ENCODE measurements at places on chromosomes 1 and 21.

DNA sequence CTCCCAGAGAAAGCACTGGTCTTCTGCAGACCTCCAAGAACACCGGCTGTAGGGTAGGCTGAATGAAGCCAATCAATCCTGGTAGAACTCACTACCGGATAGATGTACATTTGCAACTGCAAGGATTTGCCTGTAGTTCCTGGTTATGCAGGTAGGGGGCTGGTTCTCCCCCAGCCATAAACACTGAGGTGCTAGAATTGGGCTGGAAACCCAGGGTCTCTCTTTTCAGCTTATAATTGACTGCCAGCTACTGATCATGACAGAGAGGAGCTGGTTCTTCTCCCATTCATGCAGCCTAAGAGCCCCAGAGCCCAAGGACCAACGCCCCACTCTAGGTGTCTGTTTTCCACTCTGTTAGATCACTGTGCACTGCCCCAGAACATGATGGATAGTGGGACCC lies 21.5 kb upstream of the MTARC2 start:
- DNase-seq = no peak

DNA sequence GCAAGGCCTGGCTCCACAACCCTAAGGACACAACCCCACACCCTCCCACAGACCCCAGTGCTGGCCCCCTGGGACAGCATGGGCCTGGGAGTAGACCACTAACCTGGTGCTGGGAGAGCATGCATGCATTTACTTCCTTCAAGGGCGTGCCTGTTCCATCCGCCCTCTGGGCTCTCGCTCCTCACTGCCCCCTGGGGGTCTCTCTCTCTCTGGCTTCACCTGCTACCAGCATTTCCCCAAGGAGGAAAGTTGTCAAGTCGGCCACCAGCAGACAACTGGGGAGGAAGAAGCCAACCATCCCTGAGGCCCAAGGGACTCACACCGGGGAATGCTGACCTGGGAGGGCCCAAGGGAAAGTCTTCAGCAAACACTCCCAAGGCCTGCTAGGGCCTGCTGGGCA lies 6.5 kb downstream of the LRP8 start:
- DNase-seq = no peak

- no peak for DNase-seq
Observed at GRCh38 chr1:211829343-211830054, 1.1 kb downstream of the LPGAT1 start.

DNA sequence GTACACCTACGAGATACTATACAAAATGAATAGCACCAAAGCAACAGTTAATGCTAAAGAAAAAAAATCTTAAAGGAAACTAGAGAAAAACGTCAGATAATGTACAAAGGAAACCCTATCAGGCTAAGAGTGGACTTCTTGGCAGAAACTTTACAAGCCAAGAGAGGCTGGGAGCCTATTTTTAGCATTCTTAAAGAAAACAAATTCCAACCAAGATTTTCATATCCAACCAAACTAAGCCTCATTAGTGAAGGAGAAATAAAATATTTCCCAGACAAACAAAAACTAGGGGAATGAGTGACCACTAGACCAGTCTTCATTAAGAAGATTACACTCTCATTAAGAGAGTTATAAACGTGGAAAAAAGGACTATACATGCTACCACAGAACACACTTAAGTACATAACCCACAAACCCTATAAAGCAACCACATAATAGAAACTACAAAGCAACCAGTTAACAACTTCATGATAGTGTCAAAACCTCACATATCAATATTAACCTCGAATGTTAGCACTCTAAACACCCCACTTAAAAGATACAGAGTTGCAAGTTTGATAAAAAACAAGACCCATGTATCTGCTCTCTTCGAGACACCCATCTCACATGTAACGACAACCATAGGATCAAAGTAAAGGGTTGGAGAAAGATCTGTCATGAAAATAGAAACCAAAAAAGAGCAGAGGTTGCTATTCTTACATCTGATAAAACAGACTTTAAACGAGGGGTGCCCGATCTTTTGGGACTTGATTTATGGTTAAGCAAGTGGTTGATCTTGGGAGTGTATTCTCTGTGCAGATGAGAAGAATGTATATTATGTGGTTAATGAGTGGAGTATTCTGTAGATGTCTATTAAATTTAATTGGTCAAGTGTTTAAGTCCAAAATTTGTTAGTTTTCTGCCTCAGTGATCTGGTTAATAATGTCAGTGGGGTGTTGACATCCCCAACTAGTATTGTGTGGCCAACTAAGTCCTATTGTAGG lies 1301.4 kb downstream of the PLA2G4A start:
- no peak for DNase-seq

- no peak for DNase-seq
Observed at GRCh38 chr1:6059866-6060265, 14.2 kb downstream of the KCNAB2 start.

DNA sequence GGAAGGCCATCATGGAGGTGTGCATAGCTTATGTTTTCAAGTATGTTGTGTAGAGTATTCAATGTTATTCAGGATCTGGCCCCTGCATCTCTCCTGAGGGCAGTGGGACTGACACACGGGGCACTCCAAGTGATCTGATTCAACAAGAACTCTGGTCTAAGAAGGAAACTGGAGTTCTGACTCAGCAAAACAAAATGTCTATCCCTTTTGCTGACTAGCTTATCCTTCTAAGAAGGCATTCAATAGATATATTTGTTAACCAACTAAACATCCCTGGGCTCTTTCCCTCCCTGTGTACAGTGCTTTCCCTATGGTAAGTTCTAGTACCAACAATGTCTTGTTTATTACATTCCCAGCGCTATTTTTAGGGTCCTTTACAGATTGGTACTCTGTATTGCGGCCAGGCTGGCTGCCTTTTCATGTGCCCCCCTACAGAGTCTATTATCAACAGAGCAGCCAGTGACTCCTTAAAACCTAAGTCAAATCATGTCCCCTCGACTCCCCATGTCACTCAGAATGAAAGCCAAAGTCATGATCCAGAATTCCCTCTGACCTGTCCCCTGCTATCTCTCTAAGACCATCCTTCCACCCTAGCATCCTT lies 304.9 kb downstream of the KCNH1 start:
- DNase-seq = no peak

DNA sequence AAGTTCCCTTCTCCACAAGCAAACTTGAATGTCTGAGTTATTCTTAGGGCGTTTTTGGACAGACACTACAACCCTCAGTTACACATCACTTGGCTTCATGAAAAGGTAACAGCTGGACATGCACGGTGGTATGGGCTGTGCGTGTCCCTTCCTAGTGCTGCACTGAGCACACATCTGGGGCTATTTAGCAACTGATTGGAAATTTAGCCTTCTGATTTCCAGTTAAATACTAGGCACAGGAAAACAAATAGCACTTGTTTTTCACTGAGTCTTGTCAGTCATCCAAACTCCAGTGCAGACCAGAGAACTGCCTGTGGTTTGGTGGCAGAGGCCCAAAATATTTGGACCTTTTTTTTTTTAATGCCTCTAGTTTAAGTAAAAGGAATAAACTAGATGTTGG lies 134.7 kb downstream of the TGFBR3 start:
- DNase-seq = no peak

DNA sequence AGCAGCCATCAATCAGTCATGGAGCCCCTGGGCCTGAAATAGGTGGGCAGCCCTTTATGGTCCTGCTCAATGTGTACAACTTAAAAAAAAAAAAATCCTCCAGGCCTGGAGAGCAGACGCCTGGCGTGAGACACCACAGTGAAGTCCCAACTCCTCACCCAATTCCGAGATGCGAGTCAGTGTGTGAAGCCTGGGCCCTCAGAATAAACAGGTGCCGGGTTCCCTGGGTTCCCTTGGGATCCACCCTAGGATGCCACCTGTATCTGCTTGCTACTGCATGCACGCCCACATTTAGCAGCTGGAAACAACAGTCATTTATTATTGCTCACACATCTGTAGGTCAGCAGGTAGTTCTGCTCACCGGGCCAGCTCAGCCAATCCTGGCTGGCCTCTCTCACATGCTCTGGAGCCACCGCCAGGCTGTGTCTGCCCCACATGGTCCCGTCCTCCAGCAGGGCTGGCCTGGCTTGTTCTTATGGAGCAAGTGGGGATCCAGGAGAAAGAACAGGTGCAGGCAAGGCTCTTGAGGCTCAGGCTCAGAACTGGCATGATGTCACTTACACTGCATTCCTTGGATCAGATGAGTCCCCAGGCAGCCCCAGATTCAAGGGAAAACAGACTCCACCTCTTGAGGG lies 172.7 kb downstream of the NPHP4 start:
- DNase-seq = no peak

- DNase-seq = no peak
Observed at GRCh38 chr1:103084181-103084580, 24.1 kb downstream of the COL11A1 start.

- DNase-seq = no peak
Observed at GRCh38 chr1:48760857-48761256, 15.8 kb downstream of the BEND5 start.

- DNase-seq = no peak
Observed at GRCh38 chr1:75035536-75035935, 98.7 kb upstream of the LHX8 start.

GRCh38 chr1:38223391-38223790 lies 176.8 kb upstream of the POU3F1 start:
- DNase-seq = no peak

DNA sequence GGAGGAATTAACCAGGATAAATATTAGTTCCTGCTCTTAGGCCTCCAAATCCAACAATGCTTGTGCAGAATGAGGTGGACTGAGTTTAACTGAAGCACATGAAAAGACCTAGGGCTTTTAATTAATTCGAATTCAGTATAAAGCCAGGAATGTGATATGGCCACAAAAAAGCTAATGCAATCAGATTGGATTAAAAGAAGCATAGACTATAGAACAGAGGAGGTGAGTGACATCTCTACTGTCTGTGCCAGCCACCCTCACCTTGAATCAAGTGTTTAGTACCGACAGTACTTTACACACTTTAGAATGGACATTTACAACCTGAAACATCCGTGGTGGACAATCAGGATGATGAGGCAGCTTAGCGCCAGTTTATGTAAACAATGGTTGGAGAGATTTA lies 62.1 kb downstream of the CNIH3 start:
- DNase-seq = no peak

DNA sequence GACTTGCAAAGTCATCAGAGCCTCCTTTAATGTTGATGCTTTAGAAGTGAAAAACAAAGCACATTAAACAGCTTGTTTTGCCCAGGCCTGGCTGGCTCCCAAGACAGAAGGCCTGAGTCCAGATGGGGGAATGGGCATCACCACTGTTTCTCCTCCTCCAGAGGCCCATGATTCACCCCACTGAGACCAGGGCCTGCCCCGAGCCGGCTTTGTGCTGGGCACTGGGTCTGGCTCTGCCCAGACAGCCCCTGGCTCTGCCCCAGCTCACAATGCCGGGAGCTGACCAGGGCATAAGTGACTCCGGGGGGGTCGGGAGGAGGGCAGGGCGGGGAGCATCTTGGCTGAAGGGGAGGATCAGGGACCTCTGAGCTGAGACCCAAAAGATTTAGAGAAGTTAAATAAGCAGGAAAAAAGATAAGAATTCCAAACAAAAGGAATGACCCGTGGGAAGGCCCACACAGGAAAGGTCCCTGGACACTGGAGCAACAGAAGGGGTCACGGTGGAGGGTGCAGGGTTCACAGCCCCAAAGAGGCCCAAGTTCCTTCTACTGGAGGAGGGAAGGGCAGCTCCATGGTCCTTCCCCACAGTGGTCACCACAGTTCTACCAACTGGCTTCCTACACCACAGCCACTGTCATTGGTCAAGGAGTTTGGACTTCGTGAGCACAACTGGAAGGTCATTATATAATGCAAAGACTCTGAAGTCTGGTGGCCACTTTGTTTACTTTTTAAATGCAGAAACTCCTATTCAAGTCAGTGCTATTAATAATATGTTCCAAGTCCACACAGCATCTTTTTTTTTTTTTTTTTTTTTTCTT lies 5.5 kb downstream of the C2CD2 start:
- no peak for DNase-seq

- DNase-seq = no peak
Observed at GRCh38 chr1:27149762-27150113, 5.2 kb downstream of the SLC9A1 start.

DNA sequence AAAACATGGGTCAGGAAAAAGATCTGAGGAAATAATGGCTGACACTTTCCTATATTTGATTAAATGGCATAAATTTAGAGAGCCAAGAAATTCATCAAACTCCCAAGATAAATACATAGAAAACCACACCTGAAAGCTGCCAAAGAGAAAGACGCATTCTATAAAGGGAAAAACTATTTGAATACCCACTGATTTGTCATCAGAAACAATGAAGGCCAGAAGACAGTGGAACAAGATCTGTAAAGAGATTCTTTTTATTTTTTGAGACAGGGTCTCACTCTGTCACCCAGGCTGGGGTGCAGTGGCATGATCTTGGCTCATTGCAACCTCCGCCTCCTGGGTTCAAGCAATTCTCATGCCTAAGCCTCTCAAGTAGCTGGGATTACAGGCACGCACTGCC lies 17.4 kb downstream of the SDE2 start:
- DNase-seq = no peak

DNA sequence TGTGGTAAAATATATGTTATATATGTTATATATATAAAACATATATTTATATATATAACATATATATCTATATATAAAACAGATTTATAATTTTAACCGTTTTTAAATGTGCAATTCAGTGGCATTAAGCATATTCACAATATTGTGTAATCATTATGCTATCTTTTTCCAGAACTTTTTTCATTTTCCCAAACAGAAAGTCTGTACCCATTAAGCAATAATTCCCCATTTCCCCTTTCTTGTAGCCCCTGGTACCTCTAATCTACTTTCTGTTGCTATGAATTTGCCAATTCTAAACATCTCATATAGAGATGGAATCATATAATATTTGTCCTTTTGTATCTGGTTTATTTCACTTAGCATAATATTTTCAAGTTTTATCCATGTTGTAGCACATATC lies 10.7 kb upstream of the ARHGEF11 start:
- DNase-seq = no peak

GRCh38 chr1:116311756-116312680 lies 61.0 kb upstream of the ATP1A1 start:
- no peak for DNase-seq

GRCh38 chr1:171972846-171973245 lies 131.5 kb downstream of the DNM3 start:
- no peak for DNase-seq

GRCh38 chr1:52530563-52531144 lies 22.2 kb downstream of the TUT4 start:
- DNase-seq = no peak

DNA sequence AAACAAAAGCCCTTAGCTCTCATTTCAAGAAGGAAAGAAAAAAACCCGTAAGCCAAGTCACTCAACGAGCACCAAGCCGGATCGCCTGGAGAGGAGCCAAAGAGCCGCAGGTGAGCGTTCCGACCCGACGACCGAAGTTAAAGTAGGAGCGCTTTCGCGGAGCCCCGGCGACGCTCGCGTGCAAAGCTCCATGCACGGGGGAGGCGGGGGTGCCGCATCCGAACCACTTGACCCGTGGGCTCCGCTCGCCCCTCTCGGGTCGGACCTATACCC lies 382 bp downstream of the GPBP1L1 start:
- DNase-seq = no peak

DNA sequence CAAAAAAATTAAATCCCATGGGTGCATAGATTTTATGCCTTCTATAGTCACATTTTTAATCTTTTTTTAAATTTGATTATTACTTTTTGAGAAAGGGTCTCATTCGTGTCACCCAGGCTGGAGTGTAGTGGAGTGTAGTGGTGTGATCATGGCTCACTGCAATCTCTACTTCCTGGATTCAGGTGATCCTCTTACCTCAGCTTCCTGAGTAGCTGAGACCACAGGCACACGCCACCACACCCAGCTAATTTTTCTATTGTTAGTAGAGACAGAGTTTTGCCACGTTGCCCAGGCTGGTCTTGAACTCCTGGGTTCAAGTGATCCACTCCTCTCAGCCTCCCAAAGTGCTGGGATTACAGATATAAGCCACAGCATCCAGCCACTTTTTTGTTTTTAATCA lies 10.4 kb downstream of the CBR3 start:
- DNase-seq = no peak

- no peak for DNase-seq
Observed at GRCh38 chr21:43728154-43728466, 9.2 kb downstream of the PDXK start.

Measured in GM18507 (cell line).